Nasal cavity respiratory epithelium epithelial cell of viscerocranial mucosa (primary cell): ENCODE measurements at places on chromosomes 3 and 15. TPM values are rescaled to one million over a fixed set of nuclear protein-coding genes. Genes with fewer than 3 reads are reported as not detected.

ZPLD1 gene
- 0.07 and 4.4 TPM in 2 replicates for total RNA-seq

PLSCR5 gene
- not detected in 2 replicates for total RNA-seq

ALS2CL gene
- total RNA-seq, result 70.4 and 81.4 TPM in 2 replicates

SLC15A2 gene
- 1.0 and 2.4 TPM in 2 replicates for total RNA-seq

ALG1L2 gene
- not detected in 2 replicates for total RNA-seq

SENP7 gene
- 10.9 TPM in 2 replicates for total RNA-seq

RASA2 gene
- 16.1 and 18.4 TPM in 2 replicates for total RNA-seq

SLC2A2 gene
- total RNA-seq, result not detected in 2 replicates

CCK gene
- 0.50 and 4.8 TPM in 2 replicates for total RNA-seq

CSPG4 gene
- 2.7 and 9.8 TPM in 2 replicates for total RNA-seq

TIMP4 gene
- total RNA-seq, result 1.4 and 2.2 TPM in 2 replicates

ZNF502 gene
- 6.2 and 9.0 TPM in 2 replicates for total RNA-seq

GRK7 gene
- 0.07 TPM in 1 of 2 replicates, not detected in the other for total RNA-seq

DPP8 gene
- total RNA-seq, result 42.0 and 50.5 TPM in 2 replicates

MUC20 gene
- total RNA-seq, result 1.7 and 8.5 TPM in 2 replicates

FGF7 gene
- total RNA-seq, result under 0.01 and 0.07 TPM in 2 replicates

UBAP1L gene
- 0.34 and 2.5 TPM in 2 replicates for total RNA-seq

AHSG gene
- not detected in 2 replicates for total RNA-seq

CTXN2 gene
- not detected in 2 replicates for total RNA-seq

LRRC57 gene
- total RNA-seq, result 25.6 and 30.2 TPM in 2 replicates

CPNE9 gene
- not detected in 2 replicates for total RNA-seq

CHRNA5 gene
- total RNA-seq, result 1.9 and 2.1 TPM in 2 replicates

PCOLCE2 gene
- 2.4 and 6.3 TPM in 2 replicates for total RNA-seq

PRSS50 gene
- total RNA-seq, result under 0.01 TPM in 1 of 2 replicates, not detected in the other

TMEM40 gene
- 27.0 and 35.4 TPM in 2 replicates for total RNA-seq
